Activated T-cell treated with anti-CD3 and anti-CD28 coated beads for 4 hours (primary cell): ENCODE measurements at places on chromosomes 12 and 14.

DNA sequence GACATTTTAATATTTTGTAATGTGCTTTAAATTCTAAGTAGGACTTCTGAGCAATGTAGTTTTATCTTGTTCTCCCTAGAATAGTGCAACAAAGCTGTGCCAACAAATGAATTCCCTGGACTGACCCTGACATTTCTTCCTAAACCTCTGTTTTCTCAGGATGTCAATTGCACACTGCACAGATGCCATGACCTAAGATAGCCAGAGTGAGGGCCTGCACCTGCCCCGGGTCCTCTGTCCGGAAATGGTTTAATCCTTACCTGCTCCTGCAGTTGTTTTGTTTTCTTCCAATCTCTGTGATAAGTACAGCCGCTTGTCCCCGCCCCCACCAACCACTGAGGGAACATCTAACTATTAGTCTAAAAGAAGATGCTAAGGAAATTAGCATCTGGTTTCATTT lies 831.5 kb downstream of the GALC start:
- DNase-seq, result no peak

- no peak for DNase-seq
Measured at GRCh38 chr12:121144416-121144914, 11.8 kb downstream of the P2RX7 start.

DNA sequence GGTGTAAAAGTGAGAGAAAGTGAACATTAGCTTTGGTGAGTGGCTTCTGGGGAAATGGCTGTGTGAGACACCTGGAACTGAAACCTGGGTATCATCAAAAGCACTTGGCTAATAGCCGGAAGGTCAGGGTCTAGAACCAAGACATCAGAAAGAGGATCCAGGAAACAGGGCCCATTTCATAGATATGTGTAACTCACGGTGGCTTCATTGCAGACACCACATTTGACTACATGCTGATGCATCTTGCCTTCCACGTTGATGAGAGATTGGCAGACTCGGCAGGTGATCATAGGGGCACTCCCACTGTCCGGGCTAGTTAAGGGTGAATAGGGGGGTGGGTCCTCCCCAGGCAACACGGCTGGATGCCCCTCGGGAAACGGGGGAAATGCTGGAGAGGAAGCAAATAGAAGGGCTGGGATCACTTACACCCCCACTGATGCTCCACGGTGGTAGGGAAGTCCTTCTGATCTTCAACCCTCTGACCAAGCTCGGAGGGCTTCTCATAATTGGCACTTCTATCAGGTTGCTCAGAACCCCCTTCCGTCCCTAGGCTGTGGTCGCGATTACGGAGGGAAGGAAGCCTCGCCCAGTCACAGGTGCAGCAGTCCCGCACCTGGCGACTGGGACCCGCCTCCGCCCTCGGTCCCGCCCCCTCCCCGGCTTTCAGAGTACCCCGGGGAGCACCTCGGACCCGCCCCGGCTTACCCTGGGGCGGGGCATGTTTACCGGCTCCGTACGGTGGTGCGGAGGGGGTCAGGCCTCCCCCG lies 593 bp downstream of the PIP4P1 start:
- DNase-seq, result peak; percentile 39

GRCh38 chr12:27164330-27165040 lies 79.6 kb upstream of the STK38L start:
- no peak for DNase-seq

GRCh38 chr14:73238941-73239340 lies 1.6 kb downstream of the PAPLN start:
- no peak for DNase-seq

DNA sequence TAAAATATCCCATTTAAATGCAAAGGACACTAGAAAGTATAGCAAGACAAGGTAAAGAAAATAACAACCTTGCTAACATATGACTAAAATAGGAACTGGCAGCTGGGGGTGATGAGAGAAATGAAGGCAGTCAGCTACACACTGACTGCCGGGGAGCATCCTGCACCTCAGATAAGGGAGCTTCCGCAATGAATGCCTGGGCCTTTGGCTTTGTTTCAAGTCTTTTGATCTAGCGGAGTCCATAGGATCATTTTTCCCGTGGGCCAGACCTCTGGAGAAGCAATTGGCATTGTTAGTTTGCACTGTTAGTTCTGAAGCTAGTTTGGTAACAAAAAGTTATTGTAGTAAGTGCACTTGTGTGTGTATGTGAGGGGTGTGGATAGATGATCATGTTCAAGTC lies 639.9 kb downstream of the DIO2 start:
- DNase-seq, result no peak

GRCh38 chr14:55336162-55336561 lies 64.9 kb downstream of the FBXO34 start:
- DNase-seq, result no peak

- DNase-seq, result no peak
Measured at GRCh38 chr14:34643361-34643760, 13.4 kb upstream of the SNX6 start.

DNA sequence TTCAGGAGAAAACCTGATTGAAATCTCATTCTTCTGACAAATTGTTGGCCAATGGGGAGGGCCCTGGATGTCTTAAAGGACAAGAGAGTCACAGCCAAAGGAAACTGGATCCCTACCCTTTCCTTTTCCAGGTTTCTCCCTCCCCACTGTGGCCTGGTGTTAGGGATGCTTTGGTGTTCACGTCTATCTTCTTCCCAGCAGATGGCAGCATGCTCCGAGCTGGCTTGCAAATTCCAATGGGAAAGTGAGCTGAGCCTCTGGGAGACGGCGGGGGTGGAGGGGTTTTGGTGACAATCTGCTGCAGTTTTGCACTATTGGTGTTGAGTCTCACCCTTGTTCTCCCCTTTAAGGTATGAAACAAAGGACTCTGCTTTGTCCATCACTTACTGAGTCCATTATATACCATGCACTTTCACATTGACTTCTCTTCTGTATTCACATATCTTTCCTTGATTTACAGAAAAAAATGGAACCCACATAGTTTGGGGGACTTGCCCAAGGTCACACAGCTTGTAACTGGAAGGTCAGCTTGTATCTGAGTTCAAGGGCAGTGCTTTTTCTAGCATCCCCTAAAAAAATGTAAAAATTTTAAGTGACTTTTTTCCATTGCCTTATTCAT lies 39.3 kb downstream of the CCDC177 start:
- no peak for DNase-seq

- DNase-seq, result no peak
Measured at GRCh38 chr14:74670726-74671411, 42.0 kb downstream of the AREL1 start.

- DNase-seq, result no peak
Measured at GRCh38 chr12:64997858-64998257, 123.2 kb downstream of the WIF1 start.

DNA sequence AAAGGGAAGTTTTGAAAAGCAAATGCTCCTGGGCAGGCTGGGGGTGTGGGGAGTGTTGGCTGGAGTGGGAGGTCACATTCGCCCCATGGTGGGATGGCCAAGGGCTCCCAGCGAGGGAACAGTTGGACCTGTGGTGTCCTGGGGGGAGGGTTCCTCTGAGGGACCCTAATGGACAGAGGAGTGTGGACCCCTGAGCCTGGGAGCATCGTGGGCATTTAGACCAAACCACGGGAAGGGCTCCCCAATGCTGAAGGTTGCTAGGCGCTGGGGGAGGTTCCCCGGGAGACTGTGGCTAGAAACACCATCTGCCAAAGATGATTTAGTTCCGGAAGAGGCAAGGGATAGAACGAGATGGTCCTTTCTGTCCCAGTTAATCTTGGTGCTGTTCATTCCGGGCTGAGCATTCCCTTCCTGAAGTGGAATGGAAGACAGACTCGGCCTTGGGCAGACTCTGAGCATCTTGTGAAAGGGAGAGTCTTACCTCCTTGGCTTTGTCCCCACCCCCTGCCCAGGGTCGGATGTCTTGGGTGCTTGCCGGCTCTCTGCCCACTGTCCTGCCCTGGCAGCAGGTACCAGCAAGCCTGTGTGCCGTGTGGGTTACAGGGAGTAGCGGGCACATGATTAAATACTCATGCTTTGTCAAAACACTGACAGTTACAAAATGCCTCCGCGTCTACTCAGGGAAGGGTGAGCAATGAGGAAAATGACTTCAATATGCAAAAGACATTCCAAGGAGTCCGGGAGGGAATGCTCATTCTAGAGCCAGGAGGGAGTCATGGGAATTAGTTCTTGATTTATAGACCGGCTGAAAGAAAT lies 215.9 kb downstream of the CACNA1C start:
- DNase-seq, result no peak

GRCh38 chr12:40105265-40105514 lies 691 bp downstream of the SLC2A13 start:
- no peak for DNase-seq

DNA sequence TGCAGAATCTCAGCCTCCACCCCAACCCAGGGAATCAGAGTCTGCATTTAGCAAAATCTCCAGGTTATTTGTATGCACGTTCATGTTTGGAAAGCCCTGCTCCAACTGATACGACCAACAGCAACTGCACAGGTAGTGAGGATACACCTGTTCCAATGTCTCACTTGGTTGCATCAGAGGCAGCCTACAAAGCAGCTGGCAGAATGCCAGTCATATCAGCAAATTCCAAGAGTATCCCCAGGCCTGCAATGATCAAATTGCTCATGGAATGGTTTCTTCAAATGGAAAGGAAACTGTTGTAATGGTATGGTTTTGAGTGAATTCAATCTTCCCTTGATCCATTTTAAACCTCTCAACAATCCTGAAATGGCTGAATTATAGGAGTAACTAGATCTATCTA lies 75.4 kb downstream of the GRIP1 start:
- no peak for DNase-seq

GRCh38 chr14:65277580-65278270 lies 134.8 kb upstream of the FUT8 start:
- no peak for DNase-seq

GRCh38 chr14:105420974-105421674 lies 1.5 kb downstream of the MTA1 start:
- no peak for DNase-seq

DNA sequence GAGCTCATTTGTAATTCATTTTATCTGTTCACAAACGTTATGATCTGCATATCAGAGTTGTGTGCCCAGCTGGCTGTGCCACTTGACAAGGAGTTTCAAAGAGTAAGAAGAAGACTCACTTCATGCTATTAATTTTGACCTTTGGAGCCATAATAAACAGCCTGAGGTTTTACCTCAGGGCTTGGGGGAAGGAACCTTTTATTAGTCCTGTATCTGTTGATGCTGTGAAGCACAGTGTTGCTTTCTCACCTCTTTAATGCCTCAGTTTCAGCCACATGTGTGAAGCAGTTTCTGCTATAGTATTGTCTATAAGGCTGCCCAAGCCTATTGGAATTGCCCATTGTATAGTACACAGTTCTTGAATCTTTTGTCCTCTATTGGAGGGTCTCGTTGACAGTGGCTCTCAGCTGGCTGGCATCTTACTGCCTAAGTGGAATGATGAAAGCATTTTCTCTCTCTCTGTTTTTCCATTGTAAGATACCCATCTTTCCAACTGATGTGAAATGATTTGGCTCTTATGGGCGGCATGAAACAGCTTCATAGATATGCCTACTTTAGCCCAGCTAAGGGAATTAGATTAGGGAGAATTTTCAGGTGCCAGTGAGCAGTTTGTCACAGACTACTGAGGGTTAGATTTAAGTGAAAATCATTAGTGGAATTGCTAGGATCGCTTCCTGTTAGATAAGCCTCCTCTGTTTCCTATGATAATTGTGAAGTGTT lies 34.7 kb downstream of the GPATCH2L start:
- DNase-seq, result no peak

DNA sequence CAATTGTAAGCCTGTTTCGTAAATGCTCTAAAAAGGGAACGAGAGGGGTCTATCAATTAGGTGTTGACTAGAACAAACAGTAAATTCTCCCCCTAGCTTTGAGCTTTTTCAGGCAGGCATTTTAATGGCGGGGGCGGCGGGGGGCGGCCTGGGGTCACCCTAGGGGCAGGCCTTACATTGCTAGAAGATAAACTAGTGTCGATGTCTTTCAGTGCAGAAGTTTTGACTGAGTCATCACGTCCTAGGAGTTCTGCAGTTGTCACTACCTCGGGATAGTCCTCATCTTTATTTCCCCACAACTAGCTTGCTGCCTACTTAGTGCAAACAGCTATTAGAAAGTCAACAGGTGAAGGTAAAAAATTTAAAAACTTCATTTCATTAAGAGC lies 1.6 kb downstream of the ATP6V1D start:
- no peak for DNase-seq

DNA sequence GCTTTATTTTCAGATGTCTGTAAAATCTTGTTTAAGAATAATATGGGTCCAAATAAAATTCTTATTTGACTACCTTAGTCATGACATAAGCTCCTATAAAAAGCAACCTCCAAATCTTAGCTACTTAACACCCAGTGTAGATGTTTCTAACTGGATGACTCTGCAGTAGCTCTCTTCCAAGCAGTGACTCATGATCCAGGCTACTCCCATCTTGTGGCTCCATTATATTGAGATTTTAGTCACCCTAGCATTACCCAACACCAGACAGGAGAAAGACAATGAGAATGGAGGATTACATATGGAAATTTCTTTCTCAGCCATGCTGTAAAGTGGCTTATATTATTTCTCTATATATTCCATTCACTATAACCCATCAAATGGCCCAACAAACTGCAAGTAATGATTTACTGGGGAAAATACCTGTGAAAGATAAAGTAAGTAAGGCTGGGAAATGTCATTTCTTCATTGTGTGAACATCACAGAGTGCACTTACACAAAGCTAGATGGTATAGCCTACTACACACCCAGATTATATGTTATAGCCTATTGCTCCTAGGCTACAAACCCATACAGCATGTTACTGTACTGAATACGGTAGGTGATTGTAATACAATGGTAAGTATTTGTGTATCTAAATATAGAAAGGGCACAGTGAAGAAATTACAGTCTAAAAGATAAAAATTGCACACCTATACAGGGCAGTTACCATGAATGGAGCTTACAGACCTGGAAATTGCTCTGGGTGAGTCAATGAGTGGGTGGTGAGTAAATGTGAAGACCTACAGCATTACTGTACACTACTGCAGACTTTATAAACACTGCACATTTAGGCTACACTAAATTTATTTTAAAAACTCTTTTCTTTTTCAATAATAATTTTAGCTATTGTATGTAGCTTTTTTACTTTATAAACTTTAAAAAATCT lies 163.2 kb downstream of the DYRK2 start:
- DNase-seq, result no peak

DNA sequence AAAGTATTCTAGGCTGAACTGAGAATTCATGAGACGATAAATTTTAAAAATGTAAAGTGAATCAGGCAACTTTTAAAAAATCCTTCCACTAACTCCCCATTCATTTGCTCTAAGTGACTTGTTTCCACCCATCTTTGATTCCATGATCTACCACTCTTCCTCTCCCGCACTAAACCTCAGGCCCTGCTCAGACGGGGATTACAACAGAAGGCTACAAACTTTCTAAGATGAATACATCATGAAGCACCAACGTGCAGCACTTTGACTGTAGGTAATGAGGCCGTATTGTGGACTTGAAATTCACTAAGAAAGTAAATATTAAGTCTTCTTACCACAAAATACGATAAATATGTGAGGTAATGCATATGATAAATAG lies 30.0 kb downstream of the TMEM132D start:
- DNase-seq, result no peak
